ENCODE measurements at places on chromosomes 6 and 20.

- DNase-seq: no peak
Measured at GRCh38 chr6:146305951-146306350, 237.7 kb upstream of the RAB32 start.

- no peak for DNase-seq
Measured at GRCh38 chr20:63969838-63970713, at the start of gene ZNF512B. ZNF512B (minus strand) TSS chr20:63969930; CDS start chr20:63967950, 1,980 bp downstream.

GRCh38 chr20:12217382-12217781 is 299.7 kb downstream of the BTBD3 start:
- no peak for DNase-seq

DNA sequence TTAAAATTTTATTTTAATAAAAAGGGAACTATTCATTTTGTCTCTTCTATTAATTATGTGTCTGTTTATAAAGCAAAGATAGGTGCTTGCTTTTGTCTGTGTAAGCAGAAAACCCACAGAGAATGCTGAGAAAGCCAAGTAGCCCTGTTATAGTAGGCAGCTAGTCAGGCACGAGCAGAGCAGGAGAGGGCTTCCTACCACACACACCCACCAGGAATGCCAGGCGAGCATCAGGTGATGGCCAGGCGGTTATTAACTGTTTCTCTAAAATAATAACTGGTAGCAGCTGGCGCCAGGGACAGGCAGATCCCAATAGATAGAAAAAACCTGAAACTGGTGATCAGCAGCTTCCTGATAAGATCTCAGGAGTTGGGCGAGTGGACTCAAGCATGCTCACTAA is 15.7 kb downstream of the C6orf15 start:
- DNase-seq: no peak

- DNase-seq: no peak
Measured at GRCh38 chr6:24861934-24862333, 63.2 kb upstream of the ARMH2 start.

DNA sequence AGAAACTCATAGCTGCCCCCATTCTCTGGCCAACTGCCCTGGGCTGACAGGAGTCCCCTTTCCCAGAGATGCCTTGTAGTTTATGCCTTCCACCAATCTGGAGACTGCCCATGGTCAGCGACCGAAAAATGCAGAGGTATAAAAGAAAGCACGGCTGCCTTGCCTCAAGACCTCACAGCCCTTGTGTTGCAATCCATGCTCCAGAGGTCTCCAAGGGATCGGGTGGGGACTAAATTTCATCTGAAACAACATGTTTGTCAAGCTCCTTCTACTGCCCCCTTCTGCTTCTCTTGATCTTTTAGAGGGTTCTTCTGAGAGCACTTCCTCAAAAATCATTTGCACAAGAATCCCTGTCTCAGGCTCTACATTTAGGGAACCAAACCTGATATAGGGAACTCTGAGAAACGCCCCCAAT is 128.8 kb downstream of the PLCB1 start:
- DNase-seq: no peak

- DNase-seq: no peak
Measured at GRCh38 chr6:168414336-168415097, 26.5 kb upstream of the SMOC2 start.

DNA sequence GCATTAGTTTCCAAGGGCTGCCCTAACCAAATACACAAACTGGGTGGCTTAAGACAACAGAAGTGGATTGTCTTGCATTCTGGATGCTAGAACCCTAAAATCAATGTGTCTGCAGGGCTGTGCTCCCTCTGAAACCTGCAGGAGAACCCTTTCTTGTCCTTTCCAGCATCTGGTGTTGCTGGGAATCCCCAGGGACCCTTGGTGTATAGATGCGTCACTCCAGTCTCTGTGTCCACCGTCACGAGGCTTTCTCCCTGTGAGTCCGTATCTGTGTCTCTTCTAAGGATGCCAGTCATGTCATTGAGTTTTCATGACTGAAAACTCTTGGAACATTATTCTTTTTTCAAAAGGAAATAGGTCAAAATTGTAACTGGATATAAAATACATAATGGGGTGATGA is 142.9 kb downstream of the RNASET2 start:
- DNase-seq: no peak

DNA sequence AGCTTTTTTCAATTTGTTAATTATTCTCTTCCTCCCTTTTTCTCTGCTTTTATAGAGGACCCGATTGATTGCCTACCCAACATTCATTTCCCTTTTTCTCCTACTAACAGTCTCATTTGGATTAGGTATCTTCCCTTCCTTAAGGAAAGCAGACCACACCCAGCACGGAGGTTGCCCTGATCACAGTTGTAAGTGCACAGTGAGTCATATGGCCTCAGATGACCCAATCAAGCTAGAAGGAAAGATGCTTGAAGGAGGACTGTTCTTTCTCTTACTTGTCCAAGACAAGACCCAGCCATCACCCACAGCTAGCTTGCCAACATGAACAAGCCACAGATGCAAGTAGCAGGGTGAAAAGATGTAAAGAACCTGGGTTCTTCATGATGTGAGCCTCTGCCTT is 518.6 kb downstream of the PKHD1 start:
- no peak for DNase-seq

DNA sequence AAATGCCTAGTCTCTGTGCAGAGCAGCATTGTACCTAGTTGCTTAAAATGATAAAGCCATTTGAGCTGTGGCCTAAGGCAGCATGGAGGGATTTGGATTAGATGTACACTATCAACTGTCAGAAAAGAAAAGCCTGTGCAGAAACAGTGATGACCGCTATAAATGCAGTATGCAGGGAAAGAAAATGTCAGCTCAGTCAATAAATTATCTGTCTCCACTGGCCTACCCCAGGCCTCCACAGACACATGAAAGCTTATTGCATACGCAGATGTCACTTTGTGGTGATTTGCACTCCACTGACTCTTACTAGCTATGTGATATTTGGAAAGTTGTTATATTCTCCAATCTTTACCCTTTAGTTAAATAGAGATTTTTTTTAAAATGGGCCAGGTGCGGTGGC is 221.9 kb upstream of the OPRM1 start:
- no peak for DNase-seq

GRCh38 chr6:155089746-155090145 is 94.6 kb downstream of the TIAM2 start:
- DNase-seq: no peak

DNA sequence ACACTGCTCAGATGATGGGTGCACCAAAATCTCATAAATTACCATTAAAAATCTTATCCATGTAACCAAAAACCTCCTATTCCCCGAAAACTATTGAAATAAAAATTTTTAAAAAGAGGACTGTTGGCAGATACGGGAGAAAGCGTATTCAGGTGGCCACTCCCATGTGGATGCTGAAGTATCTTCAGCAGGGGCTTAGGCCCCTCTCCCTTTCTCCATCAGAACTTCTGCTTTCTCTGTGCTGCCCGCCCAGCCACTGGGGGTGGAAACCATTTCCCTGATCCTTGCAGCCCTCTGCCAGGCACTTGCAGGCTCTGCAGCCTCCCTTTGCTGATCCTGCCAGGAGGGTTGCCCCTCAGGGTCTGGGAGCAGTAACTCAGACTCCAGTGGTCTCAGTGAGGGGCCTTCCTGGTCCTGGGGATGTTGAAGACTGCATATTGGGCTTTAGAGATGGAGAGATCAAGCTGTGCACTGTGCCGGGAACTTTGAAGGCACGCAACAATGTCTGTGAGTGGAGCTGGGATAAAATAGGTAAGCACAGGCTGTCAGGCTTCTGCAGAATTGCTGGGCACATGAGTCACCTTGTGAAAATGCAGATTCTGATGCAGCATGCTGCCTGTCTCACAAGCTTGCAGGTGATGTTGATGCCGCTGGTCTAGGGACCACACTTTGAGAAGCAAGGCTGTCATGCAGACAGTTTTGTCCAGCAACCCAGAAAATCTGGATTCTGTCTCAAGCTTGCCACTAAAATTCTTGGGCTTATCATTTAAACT is 59.6 kb downstream of the SLC24A3 start:
- DNase-seq: no peak

DNA sequence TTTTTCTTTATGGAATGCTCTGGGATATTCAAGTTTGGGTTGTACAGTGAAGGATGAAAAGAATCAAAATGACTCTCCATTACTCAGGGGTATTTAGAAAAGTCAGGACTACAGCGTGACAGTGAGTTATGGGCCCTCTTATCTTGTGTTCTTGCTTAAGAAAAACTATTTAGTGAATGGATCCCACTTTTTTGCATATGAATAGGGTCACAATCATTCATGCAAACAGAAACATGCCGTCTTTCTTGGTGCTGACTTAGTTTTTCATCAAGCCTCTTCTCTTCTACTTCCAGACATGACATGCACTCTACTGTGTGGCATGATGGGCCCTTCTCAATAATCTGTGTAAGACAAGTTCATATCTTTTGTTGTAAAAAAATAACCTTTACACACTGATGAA is 488.4 kb upstream of the MMS22L start:
- no peak for DNase-seq

- no peak for DNase-seq
Measured at GRCh38 chr6:3650076-3650958, 101.2 kb downstream of the PXDC1 start.

DNA sequence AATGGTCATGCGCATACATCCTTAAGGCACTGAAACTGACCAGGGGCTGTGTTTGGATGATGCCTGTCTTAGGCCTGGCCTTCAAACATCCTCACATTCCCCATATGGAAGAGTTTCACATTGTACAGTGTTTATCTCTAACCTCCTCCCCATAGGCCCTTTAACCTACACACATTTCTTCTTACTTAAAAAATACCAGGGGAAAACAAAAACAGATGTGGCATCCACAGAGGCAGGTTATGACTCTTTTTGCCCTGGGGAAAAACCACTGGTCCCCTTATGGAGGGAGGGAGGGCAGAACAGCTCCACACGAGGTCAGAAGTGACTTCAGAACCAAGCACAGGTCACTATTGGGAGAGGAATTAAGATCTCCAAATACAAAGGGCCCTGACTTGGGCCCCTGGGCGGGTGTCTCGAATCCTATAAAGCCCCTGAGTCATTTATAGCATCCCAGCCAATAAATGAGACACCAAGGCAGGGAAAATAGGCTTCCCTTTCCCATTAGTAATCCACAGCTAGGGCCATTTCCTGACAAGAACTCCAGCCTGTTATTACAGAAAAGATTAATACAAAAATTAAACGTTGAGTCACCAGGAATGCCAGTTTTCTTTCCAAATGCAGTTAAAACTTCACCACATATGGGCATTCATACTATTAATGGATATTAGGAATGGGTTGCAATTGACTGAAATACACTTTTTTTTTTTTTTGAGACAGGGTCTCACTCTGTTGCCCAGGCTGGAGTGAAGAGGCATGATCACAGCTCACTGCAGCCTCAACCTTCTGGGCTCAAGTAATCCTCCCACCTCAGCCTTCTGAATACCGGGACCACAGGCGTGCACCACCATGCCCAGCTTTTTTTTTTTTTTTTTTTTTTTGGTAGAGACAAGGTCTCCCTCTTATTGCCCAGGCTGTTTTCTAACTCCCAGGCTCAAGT is 107.2 kb downstream of the ATP9A start:
- DNase-seq: no peak

DNA sequence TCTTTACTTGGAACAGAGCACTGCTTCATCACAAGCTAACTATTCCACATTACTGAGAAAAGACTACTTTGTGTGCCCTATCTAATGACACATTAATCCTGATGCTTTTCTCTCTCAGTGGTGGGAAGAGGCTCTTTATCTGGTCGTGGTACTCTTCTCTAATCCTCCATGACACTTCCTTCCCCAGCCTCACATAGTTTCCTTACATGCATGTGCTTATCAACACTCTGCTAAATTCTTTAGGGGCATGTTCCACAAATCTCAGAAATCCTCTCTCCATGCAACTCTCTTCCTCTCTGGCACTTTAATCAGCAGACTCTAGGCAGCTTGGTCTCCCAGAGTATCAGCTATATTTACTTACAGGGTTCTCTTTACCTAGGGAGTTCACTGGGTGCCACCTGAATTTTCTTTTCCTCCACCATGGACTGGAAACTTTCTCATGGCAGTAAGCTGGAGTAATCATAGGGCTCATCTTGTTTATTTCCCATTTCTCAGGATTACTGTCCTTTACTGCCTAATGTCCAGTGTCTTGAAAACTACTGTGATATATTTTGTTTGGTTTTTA is 27.0 kb upstream of the SLC22A2 start:
- DNase-seq: no peak

DNA sequence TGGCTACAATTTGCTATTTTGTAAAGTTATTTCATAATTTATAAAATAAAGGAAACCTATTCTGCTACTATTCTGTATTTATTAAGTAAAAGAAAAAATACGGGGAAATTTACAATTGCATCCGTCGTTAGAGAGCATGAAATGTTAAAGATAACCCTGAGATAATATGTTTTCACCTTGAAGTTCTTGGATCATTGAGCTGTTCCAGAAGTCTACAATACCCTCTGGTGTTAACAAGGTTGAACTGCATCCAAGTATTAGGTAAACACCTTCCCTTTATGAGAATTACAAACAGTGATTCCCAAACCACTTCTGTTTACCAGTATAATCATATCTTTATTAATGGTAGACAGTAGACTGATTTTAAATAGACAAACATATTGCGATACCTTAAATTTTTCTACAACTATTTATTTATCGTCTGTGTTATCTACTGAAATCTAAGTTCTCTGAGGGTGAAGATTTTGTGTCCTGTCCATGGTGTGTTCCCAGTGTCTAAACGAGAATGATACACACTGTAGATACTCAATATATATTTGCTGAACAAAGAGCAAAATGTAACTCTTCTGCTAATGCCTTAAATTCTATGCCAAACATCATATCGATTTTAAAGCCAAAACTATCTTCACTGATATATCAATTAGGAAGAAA is 28.2 kb downstream of the TBC1D32 start:
- DNase-seq: no peak

DNA sequence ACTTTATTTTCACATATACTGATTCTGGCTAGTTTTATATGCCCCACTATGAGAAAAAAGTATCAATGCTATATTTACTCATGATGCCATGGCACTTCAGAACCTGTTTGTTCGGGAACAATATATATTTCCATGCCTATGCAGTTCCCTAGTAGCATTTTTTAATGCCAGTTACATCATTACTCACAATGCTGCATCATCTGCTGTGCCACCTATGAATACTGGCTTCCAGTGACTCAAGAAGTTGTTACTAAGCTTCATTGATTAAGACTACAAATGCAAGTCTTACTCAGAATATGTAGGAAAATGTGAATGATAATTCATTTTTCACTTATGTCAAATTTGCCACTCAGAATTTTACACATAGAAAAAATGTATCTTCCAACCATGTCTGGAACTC is 97.9 kb downstream of the MAFB start:
- no peak for DNase-seq

DNA sequence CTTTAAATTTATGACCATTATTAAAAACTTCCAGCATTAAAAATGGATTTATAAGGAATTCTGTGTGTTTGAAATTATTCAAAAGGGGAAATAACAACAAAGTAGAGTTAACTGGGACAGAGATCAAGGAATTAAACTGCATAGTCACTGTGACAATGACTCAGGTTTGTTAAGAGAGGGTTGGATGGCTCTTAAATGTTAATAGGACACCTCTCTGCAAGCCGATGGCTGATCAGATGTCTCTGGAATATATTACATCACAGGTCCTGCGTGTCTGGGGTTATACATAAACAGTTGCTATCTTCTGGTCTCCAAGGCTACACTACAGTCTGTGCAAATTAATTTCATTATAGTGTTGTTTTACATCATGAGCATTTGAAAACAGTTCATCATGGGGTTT is 574.3 kb downstream of the COL12A1 start:
- DNase-seq: no peak

GRCh38 chr20:37727957-37728634 is 34.3 kb downstream of the CTNNBL1 start:
- DNase-seq: no peak

Data from activated CD8-positive, alpha-beta memory T cell treated with anti-CD3 and anti-CD28 coated beads for 1 hour (primary cell).